ENCODE measurements at places on chromosomes 7 and 10.

DNA sequence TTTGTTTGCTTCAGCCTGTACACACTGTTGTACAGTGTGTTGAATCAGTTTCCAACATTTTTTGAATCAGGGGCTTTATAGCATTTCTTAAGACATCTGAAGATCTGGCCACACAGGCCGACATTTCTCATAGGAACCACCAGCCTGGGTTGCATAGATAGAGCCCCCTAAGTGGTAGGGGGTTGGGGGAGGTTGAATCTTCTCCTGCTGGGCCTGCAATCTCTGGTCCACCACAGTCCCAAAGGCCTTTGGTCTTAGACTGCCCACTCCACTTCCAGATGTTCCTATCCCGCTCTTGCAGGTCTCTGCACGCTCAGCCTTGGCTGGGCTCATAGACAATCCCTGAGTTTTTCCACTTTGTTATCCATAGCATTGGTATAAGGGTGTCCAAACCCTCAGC, 75.4 kb upstream of the HABP2 start:
- DNase-seq, result no peak

DNA sequence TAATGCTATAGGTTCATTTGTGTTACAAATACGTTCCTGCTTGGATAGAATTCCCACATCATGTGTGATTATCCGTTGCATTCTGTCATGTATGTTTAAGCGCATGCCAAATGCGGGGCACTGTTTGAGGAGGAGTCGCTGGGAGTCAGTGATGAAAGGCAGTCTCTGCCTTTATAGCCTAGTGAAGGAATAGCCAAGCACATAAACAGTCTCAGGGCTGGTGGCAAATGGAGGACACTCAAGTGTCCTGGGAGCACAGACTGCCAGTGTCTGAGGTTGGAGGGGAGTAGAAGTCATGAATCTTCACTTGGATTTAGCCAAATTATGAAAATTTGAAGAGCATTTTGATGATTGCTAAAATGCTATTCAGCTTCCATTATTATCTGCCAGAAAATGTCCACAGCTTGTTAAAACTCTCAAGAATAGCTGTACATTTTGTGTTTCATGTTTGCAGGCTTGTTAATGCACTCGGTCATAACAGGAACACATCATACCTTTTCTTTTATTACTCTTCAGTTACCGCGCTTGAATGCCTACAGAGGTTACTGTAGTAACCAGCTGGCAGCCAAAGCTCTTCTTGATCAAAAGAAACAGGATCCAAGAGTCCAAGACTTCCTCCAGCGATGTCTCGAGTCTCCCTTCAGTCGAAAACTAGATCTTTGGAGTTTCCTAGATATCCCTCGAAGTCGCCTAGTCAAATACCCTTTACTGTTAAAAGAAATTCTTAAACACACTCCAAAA, 41.6 kb downstream of the NET1 start:
- DNase-seq, result no peak

GRCh38 chr10:99983280-99983988, 26.3 kb downstream of the DNMBP start:
- no peak for DNase-seq

GRCh38 chr7:103626776-103627175, 180.8 kb upstream of the SLC26A5 start:
- DNase-seq, result no peak

- DNase-seq, result no peak
Observed at GRCh38 chr10:17412323-17412722, 42.1 kb downstream of the ST8SIA6 start.

DNA sequence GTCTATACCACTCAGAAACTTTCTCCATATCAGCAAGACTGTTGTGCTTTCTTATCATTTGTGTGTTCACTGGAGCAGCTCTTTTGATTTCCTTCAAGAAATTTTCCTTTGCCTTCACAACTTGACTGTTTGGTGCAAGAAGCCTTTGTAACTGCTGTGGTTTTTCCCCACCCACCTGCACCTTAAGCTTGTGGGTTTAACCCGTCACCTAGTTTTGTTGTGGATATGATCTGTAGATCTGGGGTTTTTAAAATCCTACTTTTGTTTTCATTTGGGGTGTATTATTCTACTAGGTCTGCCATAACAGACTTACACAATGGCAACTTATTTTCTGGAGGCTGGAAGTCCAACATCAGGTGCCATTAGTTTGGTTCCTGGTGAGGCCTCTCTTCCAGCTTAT, 30.5 kb upstream of the CHST3 start:
- no peak for DNase-seq

- peak; percentile 89 for DNase-seq
Observed at GRCh38 chr7:149284850-149285585, 23.0 kb downstream of the ZNF783 start.

DNA sequence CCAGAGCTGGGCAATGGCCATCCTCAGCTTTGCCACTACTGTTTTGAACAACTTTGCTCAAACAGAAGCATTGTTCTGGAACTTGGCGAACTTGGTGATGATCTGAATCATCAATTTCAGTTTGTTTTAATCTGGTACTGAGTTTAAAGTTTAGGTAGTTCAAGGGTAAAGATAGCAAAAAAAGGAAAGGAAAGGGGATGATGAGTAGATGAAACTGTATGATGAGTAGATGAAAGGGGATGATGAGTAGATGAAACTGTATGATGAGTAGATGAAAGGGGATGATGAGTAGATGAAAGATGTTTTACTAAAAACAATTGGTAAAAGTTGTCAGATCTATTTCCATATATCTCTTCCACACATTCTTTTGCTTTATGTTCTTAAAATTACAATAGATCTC, 737.0 kb downstream of the LRMDA start:
- no peak for DNase-seq

- no peak for DNase-seq
Observed at GRCh38 chr7:157139810-157140510, 1.2 kb downstream of the UBE3C start.

- no peak for DNase-seq
Observed at GRCh38 chr10:83553366-83553765, 585.9 kb upstream of the GHITM start.

DNA sequence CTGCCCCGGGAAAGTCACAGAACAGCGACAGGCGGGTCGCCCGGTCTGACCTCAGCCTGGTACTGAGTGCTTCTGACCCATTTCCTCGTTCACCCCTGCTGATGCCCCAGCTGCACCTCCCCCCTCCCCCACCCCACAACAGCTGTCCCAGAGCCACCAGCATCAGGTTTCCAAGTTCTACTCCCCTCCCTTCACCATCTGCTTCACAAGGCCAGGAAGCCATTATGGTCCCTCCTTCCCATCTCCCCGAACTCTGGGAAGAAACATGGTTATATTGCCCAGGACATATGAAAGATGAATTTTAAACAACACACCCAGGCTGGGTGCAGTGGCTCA, 301.9 kb upstream of the GALNT17 start:
- DNase-seq, result no peak

DNA sequence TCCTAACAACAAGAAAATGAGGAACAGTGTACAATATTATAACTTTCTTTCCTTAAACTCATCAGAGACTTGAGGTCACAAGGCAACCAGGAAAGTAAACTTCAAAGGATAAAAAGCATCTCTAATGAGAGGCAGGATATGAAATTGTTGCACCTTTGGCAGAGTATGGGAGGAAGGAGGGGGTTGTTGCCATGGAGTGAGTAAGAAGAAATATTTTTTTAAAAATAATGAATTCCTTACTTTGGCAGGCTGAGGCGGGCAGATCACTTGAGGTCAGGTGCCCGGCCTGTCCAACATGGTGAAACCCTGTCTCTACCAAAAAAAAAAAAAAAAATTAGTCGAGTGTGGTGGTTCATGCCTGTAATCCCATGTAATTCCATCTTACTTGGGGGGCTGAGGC, 21.1 kb upstream of the CHN2 start:
- DNase-seq, result no peak

GRCh38 chr10:72297281-72297804, 23.6 kb downstream of the DDIT4 start:
- no peak for DNase-seq

GRCh38 chr10:535952-536351, 153.5 kb downstream of the DIP2C start:
- no peak for DNase-seq

- no peak for DNase-seq
Observed at GRCh38 chr10:12834116-12834665, 167.3 kb downstream of the CCDC3 start.

DNA sequence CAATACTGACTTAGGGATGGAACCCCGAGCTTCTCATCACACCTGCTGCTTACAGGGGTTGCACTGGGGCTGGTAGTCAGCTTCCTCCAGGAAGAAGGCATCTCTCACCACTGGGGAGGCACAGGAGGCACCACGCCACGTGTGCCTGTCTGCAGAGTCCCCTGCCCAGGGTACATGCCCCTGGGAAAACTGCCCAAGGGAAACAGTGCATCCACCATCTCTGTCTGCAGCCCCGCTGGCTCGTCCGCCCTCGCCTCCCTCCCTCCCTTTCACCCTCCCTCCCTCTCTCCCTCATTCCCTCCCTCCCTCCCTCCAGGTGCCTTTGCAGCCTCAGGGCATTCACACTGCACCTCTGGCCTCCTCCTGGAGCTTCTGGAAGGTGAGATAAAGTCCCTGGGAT, 101.1 kb downstream of the PTPRE start:
- no peak for DNase-seq

DNA sequence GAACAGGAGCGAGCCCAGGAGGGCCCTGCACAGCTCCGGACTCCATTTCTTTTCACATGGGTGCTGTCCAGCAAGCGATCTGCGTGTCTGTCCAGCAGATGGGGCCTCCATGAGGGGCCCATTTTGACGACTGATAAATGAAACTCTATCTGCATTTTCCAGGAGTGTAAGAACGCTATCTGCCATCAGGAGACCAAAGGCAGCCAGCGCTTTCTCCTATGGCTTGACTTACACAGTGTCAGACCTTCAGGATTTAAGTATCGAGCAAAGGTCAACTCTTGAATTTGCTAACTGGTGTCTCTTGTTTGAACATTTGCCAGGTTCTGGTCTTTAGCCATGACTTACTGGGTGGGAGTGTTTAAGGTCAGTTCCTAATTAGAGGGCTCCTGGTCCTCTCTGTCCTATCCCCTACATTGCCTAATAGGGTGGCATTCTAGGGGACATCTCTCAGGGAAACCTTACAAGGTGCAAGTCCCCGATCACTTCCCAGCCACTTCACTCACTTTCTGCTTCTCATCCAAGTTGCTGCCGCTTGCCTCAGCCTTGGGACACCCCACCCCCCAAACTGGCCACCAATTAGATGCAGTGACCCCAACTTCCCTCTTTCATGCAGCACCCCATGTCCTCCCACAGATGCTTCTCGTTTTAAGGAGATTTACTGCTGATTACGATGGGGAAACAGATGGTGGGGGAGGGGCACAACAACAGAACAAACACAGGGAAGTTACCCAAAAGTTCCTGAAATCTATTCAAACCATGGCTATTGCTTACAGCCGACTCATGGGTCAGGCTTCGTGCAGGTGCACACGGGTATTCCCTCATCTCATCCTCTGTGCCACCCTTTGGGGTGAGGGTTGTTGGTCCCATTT, 20.0 kb downstream of the VSIR start:
- DNase-seq, result no peak

DNA sequence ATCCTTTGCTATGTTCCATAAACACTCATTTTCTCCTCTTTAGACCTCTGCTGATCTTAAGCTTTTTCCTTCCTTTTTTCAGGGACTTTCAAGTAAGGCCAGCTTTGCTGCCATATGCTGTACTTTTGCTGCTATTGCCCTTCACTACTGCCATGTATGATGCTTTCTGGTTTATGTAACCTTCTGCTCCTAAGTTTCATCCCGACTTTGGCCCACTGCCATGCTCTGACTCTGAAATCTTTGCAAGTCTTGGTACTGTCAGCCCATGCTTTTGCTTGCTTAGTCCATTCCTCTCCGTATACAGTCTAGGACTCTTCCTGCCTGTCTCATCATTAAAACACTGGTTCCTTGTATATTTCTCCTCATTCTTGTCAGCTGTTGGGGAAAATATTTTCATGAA, 152.4 kb downstream of the RNF133 start:
- DNase-seq, result no peak

- no peak for DNase-seq
Observed at GRCh38 chr7:91182819-91183764, 81.1 kb upstream of the FZD1 start.

DNA sequence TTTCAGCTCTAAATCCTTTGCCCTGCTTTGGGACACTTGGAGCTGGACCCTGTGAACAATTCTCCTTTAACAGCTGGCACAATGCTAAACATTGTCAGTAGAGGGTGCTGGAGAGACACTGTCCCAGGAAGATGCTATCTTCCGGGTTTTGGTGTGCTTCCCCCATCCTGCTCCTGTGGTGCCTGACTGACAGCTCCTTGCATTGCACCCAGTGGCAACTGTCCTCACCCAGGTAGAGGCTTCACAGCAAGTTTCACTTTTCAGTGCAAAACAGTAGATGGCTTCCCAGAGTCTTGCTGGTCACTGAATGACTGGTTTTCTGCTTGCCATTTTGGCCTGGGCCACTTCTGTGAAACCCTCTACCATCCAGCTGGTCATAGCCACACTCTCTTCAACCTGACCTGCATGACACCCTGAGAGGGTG, 77.3 kb downstream of the CDC14C start:
- DNase-seq, result peak; percentile 55

DNA sequence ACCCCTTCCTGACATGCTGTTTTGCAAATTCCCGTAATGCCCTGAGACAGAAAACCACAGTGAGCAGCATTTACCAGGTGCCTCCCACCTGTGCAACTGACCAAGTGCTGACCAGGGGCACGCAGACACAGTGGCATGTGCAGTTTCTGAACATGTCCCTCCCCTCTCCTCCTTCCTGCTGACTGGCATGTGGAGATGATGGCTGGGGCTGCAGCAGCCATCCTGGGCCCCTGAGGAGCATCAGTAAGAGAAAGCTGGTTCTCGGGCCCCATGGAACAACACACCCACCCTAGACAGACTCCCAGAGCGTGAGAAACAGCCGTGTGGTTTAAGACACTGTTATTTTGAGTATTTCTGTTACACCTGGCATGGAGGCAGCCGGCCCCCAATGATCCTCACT, 66.2 kb upstream of the PDGFA start:
- no peak for DNase-seq

DNA sequence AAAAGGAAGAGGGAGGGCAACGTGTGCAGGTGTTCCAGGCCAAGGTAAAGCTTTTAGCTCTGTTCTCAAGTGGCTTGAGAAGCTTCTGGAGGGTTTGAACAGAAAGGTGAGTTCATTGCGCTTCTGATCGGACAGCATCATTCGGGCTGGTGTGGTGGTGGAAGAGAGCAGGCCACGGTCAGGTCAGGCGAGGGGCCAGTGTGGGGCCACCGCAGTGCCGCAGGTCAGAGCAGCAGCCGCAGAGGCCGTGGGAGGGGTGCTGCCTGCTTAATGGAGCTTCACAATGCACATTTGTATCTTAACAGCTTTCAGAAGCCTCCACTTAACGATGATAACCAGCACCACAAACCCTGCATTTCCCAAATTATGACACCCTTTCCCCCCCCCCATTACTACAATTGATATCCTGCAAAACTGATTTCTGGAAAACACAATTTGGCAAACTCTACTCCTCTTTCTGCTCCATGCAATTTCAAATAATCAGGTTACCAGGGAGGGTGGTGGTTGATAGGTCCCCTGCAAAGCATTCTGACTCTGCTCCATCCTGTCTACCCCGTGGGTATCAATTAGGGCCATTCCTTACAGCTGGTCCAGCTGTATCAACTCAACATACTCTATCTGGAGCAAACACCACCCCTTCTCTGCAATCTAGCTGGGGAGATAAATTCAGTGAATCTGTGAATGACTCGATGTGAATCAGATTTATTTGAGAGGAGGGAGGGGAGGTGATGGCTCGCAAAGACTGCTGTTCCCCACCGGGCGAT, 162.9 kb downstream of the ACTR3B start:
- DNase-seq, result no peak
